Epithelial cell of alveolus of lung (primary cell): ENCODE measurements at places on chromosomes 5 and 9. TPM values are rescaled to one million over a fixed set of nuclear protein-coding genes. Genes with fewer than 3 reads are reported as not detected.

SPATA31D4 gene
- not detected in 2 replicates for total RNA-seq

PRR16 gene
- total RNA-seq, result 12.0 and 76.2 TPM in 2 replicates

PTGS1 gene
- 36.8 and 61.8 TPM in 2 replicates for total RNA-seq

TAF1L gene
- under 0.01 TPM in 1 of 2 replicates, not detected in the other for total RNA-seq

QRFP gene
- total RNA-seq, result not detected in 2 replicates

RABGAP1 gene
- total RNA-seq, result 10.3 and 23.0 TPM in 2 replicates

PPP6C gene
- total RNA-seq, result 20.7 and 32.9 TPM in 2 replicates

LCN12 gene
- not detected in 2 replicates for total RNA-seq

BRINP1 gene
- total RNA-seq, result 0.48 TPM in 1 of 2 replicates, not detected in the other

TRIP13 gene
- 6.1 and 28.8 TPM in 2 replicates for total RNA-seq

SLC9A3 gene
- total RNA-seq, result 1.6 and 5.3 TPM in 2 replicates

PCDHGA4 gene
- 0.78 and 6.0 TPM in 2 replicates for total RNA-seq

SYNPO gene
- 14.1 and 15.3 TPM in 2 replicates for total RNA-seq

PCDHB9 gene
- total RNA-seq, result 0.08 TPM in 1 of 2 replicates, not detected in the other

TMEM38B gene
- 4.7 and 7.9 TPM in 2 replicates for total RNA-seq

ATP6V0E1 gene
- total RNA-seq, result 95.8 and 185 TPM in 2 replicates

ABHD17B gene
- 16.4 and 60.2 TPM in 2 replicates for total RNA-seq

LHFPL2 gene
- 20.6 and 52.0 TPM in 2 replicates for total RNA-seq

LHX2 gene
- not detected in 2 replicates for total RNA-seq

UGT3A2 gene
- total RNA-seq, result not detected in 2 replicates

FAM221B gene
- total RNA-seq, result not detected in 2 replicates

PALM2AKAP2 gene
- total RNA-seq, result 11.9 and 16.3 TPM in 2 replicates

TICAM2 gene
- total RNA-seq, result 3.2 and 4.9 TPM in 2 replicates

MUSK gene
- total RNA-seq, result under 0.01 and 0.40 TPM in 2 replicates

TRIO gene
- 61.3 and 133 TPM in 2 replicates for total RNA-seq

CACNA1B gene
- under 0.01 and 0.13 TPM in 2 replicates for total RNA-seq

MELK gene
- 18.0 and 35.9 TPM in 2 replicates for total RNA-seq

TOR1A gene
- 50.1 and 75.2 TPM in 2 replicates for total RNA-seq

CTXN3 gene
- total RNA-seq, result not detected in 2 replicates

SPINK13 gene
- not detected in 2 replicates for total RNA-seq

OTP gene
- total RNA-seq, result 0.24 TPM in 1 of 2 replicates, not detected in the other

COL5A1 gene
- total RNA-seq, result 311 and 383 TPM in 2 replicates

PCDHB4 gene
- under 0.01 TPM in 1 of 2 replicates, not detected in the other for total RNA-seq

C9 gene
- total RNA-seq, result not detected in 2 replicates

PELO gene
- total RNA-seq, result 16.0 and 38.1 TPM in 2 replicates

CXCL14 gene
- not detected in 2 replicates for total RNA-seq

AMBP gene
- total RNA-seq, result not detected in 2 replicates

PCDHA13 gene
- total RNA-seq, result not detected in 2 replicates

PCDHB15 gene
- total RNA-seq, result under 0.01 and 0.48 TPM in 2 replicates

BRD3 gene
- total RNA-seq, result 12.4 and 20.8 TPM in 2 replicates

PCDHA9 gene
- under 0.01 TPM in 1 of 2 replicates, not detected in the other for total RNA-seq

PRR7 gene
- 9.3 and 10.0 TPM in 2 replicates for total RNA-seq

ARHGEF37 gene
- total RNA-seq, result 0.16 and 0.78 TPM in 2 replicates

MARVELD2 gene
- 0.88 and 2.5 TPM in 2 replicates for total RNA-seq

ZNF618 gene
- total RNA-seq, result 11.4 and 19.6 TPM in 2 replicates

GPRIN1 gene
- total RNA-seq, result 4.5 and 12.0 TPM in 2 replicates

DDX4 gene
- not detected in 2 replicates for total RNA-seq

ESM1 gene
- total RNA-seq, result 0.16 and 42.9 TPM in 2 replicates
